Skin of body (tissue), 3 donors: ENCODE measurements at places on chromosomes 5 and 9.
A peak's percentile ranks its signal among the peaks of the same experiment; 100 is the strongest.

DNA sequence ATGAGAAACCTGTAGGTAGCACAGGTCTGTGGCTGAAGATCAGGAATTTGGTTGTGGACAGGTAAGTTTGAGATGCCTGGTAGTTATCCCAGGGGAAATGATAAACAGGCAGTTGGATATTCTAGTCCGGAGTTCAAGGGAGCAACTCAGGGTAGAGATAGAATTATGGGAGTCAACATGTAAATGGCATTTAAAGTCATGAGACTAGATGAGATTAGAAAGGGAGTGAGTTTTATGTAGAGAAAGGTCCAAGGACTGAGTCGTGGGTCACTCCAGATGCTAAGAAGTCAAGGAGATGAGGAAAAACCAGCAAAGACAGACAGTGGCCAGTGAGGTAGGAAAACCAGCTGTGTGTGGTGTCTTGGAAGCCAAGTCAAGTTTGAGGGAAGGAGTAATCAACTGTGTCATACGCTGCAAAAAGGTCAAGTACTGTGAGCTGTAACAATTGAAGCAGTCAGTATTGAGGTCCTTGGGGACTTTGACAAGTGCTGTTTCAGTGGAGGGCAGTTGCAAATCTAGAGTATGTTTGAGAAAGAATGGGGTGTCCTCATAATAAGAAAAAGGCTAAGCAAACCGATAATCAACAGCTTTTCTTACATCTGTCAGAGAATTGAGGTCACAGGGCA is 18.2 kb downstream of the GNPDA1 start:
- no peak for DNase-seq

DNA sequence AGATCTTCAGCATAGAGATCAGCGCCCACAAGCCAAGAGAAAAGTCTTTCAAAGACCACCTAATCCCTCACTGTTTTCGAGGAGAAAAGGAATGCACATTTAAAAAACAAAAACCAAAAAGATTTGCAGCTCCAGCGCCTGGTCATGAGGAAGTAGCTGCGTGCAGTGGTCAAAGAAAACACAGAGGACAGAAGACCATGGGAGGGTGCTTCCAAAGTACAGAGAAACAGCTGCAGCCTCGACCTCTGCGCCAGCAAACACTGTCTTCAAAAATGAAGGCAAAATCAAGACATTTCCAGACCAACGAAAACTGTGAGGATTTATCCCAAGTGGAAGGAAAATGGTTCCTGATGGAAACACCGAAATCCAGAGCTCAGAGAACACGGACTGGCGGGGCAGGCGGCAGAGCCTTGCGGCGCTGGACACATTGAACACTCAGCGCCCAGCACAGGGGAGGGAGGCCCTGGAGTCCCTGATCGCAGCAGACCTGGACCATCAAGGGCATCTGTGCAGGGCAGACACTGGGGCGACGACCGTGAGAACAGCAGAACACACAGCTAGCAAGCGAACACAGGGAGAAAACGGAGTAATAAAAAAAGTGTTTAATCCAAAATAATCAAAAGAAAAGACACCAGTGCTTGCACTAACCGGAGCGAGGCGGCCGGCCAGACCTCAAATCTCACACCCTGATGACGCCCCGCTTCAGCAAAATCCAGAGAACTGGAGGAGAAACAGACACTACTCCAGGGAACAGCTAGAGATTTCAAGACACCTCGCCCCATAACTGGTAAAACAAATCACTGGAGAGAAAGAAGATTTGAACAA is 12.6 kb upstream of the SLC12A7 start:
- DNase-seq = no peak

- no peak for DNase-seq
Measured at GRCh38 chr5:172498431-172499129, 44.3 kb upstream of the SH3PXD2B start.

- no peak for DNase-seq
Measured at GRCh38 chr9:82375041-82375440, 386.5 kb downstream of the SPATA31D1 start.

GRCh38 chr9:131682261-131682660 is 57.6 kb downstream of the RAPGEF1 start:
- no peak for DNase-seq

DNA sequence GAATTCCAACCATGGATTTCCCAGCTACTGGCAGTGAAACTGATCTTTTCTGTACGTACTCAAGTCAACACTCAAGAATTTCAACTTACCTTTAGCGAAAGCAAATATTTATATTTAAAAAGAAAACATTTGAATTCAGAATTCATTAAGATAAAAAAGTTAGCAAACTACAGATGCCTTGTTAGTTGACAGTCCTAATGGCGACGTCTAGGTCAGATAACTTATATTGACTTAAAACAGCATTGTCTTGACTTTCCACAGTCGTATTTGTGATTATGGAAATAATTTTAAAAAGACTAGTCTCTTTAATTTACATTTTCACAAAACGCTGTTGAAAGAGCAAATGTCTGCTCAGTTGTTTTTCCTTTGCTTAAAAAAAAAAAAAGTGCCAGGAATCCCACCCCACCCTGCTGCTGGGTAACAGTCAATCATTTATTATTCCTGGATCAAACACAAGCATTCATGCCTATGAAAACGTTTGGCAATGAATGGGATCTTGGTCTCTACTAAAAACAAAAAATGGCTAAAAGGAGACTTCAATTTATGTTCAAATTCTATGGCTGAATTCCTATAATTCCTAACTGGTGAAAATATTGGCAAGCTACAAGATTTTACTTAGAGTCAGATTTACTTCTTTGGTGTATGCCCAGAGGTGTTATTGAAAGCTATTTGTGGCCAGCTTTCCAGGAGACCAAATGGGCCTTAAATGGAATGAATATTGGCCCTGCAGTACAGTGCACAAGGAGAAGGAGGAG is 22.0 kb downstream of the OR2S2 start:
- DNase-seq = no peak

GRCh38 chr9:84701801-84702200 is 32.3 kb downstream of the NTRK2 start:
- no peak for DNase-seq

DNA sequence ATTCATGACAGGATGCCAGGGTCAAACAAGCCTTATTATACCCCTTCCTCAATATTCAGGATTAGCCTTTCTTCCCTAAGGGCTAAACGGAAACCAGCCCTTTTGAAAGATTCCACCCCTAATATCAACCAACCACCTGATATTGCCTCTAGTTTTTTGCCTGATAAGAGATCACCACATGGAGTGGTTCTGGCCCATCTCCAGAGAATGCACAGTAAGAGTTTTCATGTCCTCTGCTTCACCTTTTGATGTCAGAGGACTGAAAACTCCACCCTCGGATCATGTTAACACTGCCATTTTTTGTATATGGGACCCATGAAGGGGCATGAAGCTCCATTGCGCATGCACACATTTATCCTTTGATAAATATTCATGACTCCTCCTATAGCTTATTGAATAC is 5.8 kb upstream of the LNPEP start:
- DNase-seq = no peak

DNA sequence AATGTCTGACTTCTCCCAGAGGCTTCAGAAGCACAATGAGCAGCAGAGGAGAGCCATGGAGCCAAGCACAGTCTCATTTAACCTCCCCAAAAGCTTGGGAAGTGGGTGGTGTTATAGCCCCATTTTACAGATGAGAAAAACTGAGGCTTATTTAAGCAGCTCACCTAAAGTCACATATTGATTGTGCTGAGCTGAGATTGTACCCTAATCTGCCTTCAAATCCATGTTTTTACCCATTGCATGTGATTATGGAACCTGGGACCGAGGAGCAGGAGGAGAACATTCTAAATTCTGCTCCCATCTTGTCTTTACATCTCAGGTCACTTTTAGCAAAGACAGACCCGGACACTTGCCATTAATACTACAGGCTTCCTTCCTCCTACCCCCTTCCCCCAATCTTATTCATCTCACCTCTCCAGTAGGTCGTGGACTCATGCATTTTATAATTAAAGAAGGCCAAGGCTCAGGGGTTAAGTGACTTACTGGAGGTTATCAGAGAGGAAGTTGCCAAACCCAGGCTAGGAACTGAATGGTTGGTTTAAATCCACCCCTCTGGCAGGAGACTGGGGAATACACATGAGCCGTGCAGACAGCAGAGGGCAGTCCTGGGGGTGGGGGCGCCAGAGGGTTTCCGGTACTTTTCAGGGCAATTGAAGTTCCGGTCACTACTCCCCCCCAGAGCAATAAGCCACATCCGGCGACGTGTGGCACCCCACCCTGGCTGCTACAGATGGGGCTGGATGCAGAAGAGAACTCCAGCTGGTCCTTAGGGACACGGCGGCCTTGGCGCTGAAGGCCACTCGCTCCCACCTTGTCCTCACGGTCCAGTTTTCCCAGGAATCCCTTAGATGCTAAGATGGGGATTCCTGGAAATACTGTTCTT is 51.0 kb upstream of the IL17B start:
- DNase-seq = no peak

GRCh38 chr5:115392611-115393010 is 96.2 kb upstream of the CCDC112 start:
- peak; percentile 15 for DNase-seq

- no peak for DNase-seq
Measured at GRCh38 chr9:68546596-68547390, 6.1 kb upstream of the TMEM252 start.

DNA sequence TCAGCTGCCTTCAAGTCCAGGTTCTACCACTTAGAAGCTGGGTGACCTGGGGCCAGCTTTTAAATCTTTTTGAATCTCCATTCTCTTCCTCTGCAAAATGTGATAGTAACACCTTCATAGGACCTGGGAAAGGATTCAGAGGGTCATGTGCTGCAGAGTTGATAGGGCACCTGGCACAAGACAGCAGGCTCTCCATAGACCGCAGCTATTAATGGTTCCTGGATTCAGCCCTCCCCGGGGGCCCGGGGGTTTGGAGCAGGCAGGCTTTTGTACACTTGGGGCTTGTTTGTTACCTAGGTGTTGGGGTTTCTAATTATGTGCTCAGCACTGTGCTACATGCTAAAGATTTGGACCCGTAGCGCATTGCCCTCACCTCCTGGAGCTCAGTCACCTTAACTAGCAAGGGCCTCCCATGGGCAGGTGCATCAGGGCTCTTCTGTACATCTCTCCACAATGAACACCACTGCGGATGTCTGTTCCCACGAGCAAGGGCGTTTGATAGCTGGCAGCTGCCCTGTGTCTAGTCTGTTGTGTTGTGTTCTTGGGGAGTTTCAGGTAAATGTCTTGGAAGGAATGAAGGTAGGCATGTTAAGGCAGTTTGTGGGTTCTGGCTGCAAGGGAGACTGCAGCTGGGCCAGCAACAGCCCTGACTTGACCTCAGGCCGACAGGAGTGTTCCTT is 12.1 kb downstream of the PRRC2B start:
- DNase-seq = no peak

DNA sequence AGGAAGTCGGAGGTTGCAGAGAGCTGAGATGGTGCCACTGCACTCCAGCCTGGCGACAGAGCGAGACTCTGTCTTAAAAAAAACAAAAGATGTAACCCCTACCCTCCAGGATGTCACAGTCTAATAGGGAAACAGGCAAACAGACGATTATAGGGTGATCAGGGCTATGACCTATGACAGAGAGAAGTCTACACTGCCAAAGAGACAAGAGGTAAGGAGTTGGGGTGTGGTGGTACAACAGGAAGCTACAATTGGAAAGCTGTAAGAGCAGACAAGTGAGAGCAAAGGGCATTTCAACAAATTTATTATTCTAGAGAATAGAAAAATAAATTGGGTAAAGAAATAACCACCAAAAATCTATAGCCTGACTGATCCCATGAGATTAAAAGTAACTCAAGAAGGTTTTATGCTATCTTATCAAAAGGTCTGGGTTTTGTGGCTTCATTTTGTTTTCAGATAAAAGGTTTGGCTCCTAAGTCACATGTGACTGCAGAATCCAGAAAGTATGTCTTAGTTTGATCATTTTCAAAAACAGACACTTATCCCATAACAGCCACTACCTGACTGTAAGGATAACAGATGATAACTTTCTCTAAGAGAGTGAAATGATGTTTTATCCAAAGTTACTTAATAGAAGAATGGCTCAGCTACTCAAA is 7.3 kb downstream of the CDC26 start:
- no peak for DNase-seq

DNA sequence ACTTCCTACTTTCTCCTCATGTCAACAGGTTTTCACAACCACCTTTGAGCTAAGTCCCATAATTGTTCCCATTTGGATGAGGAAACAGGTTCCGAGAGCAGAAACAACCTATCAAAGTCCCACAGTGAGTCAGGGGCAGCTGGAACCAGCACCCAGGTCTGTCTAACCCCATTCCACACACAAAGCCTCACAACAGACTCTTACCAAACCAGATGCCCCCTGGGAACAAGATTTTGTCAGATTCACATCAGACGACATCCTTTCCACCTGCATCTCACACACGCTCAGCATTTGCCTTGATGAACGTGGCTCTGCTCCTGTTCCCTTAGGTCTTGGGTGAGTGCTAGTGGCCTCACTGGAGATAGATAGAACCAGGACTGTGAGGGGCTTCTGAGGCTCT is 17.0 kb downstream of the SWI5 start:
- no peak for DNase-seq

DNA sequence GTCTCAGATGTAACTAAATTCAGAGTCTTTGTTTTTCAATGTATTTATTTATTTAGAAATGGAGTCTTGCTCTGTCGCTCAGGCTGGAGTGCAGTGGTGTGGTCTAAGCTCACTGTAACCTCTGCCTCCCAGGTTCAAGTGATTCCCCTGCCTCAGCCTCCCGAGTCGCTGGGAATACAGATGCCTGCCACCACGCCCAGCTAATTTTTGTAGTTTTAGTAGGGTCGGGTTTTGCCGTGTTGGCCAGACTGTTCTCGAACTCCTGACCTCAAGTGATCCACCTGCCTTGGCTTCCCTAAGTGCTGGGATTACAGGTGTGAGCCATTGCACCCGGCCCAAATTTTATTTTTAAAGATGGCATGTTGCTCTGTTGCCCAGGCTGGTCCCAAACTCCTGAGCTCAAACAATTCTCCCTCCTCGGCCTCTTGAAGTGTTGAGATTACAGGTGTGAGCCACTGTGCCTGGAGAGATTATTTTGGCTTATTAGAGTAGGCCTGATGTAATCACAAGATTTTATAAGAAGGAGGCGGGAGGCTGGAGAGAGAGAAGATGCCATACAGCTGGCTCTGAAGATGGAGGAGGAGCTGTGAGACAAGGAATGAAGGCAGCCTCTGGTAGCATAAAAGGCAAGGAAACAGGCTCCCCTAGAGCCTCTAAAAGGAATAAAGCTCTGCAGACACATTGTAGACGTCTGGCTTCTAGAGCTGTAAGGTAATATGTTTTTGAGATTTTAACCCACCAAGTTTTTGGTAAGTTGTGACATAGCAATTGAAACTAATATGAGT is 12.9 kb upstream of the KLF9 start:
- no peak for DNase-seq

DNA sequence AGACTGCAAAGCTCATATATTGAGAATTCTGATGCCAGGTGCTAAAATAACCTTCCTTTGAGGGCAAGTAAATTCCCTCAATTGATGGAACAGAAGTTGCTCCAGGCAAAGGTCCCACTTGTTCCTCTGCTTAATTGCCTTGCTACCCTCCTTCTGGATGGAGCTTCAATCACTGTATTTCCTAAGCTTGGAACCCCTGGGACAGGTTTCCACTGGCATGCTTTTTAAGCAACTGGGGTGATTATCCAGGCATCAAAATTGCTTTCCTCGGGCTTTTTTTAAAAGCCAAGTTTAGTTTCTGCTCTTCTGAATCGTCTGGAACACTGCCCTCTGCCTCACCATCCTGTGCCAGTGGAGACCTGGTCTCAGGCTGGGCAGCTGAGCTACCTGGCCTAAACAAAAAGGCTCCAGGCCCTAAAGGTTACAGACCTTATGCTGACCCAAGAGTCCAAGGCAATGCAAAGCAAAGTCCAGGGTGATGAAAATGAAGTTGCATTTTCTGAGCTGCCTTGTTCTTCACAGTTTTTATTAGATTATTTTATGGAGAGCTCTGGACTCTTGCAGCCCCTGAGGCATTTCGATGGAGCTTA is 167.9 kb upstream of the CD180 start:
- DNase-seq = no peak

- DNase-seq = no peak
Measured at GRCh38 chr9:68506551-68506950, 34.1 kb downstream of the TMEM252 start.
